ENCODE measurements at places on chromosomes 11 and 22.

DNA sequence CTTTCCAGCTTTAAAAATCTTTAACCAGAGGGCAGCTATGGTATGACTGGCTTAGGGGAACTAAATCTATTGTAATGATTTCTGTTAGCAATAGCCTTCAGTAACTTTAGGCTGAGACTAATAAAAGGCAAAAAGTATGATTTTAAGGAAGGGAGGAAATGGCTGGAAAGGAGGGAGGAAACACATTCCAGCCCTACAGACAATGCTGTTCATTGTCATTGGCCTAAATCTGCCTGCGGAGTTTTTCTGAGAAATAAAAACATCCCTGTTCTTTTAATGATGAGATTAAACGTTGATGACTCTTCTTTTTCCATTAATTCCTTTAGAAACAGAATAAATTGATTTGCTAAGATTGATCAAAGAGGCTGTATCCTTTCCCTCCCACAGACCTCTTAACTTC, 99.6 kb upstream of the GRAMD1B start:
- DNase-seq, result no peak

GRCh38 chr11:2697866-2698265, 1.9 kb downstream of the KCNQ1OT1 start:
- no peak for DNase-seq

DNA sequence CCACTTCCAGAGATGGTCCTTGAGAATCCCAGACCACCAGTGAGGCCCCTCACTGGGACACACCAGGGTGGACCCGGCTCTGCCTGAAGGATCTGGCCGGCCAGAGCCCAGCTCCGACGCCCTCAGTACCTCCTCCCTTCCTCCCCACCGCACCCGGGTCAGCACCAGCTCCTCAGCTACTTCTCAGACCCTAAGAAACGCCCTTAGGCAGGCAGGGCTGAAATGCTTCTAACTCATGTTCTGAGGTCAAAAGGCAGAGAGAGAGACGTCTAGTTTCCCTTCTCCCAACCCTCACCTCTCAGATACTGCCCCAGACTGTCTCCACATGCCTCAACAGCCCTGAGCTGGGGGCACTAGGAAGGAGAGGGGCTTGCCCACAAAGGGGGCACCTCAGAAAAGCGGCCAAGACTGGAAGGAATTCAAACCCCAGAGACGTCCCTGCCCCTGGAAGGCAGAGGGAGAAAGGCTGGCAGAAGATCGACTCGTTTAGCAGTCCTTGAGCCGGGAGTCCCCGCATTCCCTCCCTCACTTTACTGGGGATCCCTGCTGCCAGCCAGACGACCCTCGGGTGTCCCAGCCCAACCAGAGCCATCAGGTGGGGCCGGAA, 539 bp downstream of the USH1C start:
- DNase-seq, result no peak

DNA sequence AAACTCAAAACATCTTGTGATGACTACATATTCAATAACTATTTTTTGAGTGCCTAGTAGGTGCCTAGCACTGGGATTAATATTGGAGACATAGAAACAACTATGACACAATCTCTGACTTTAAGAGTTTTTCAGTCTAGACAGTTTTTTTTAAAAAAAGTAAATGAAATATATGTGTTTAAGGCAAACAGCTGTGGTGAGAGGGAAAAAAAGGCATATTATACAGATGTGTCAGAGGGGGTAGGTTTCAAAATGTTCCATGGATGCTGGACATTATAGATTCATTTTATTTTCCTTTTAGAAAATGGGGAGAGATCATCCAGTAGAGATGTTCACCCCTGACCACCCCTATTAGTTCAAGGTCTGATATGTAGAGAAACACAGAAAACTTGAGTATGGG, 90.8 kb downstream of the LUZP2 start:
- DNase-seq, result no peak

GRCh38 chr11:64831411-64831891, 13.0 kb downstream of the CDC42BPG start:
- no peak for DNase-seq

DNA sequence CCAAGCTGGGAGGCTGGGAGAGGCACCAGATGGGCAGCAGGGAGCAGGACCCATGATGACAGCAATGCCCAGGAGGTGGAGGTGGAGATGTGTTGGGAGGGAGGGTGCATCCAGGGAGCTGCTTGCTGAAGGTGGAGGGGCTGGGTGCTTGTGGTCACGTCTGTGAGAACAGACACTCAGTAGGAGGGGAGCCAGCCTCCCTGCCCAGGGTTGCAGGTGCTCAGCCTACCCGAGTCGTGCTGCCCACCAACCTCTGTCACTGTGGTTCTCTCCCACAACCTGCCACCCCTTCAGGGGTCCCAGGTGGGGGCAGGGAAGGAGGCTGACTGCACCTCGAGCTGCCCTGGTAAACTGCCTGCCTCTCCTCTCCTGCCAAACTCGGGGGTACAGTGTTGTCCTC, 5.5 kb downstream of the PRDX5 start:
- DNase-seq, result no peak

DNA sequence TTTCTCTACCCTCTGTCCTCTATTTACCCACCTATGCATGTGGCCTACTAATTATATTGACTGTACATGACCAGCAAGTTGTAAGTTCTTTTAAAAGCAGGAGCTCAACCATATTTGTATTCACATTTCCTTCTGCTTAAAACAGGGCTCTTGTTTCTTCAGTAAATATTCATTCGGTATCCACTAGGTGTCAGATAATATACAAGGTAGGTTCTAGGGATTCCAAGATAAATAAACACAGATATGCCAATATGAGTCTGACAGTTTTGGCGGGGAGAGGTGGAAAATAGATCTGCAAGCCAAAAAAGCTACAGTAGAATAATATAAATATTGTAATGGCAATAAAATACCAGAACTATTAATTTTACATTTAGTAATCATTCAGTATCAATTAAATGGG, 15.3 kb upstream of the RAB30 start:
- DNase-seq, result no peak

- no peak for DNase-seq
These were observed 3.8 kb upstream of the PKP3 start for GRCh38 chr11:390175-390574.

GRCh38 chr22:45966320-45966894, 10.6 kb downstream of the WNT7B start:
- DNase-seq, result no peak

GRCh38 chr11:72380132-72380503, 54.2 kb downstream of the CLPB start:
- no peak for DNase-seq

DNA sequence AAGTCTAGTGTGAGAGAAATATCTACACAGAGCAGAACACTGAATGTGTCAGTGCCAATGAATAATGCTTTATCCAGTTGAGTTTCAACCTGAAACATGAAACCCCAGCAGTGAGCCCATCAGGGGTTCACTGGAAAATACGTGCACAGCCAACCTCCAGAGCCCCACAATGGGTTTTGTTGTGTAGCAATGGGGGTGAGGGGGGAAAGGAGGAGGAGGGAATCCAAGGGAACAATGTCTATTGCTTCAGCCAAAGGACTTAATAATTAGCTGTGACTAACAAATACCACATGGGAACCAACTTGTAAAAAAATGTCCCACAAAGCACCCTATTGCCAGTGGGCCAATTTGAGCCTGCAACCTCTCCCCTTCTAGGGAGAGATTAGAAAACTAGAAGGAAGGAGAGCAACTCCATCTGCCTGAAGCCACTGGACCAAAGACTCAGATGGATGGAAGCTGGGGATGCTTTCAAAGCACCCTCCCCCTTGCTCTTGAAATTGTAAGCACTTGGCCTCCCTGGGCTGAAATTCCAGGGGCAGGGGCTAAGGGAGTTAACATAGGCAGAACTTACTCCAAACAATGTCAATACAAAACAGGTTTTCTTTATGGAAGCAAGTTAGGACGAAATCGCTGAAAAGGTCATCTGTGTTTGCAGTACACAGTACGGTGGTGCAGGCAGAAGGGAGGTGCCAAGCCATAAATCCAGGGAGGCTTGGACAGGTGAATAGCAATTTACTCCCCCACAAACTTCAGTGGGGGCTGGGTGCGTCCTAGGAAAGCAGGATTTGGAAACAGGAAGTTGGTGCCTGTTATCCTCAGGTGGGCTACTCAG, 99.8 kb downstream of the ARL14EP start:
- no peak for DNase-seq

DNA sequence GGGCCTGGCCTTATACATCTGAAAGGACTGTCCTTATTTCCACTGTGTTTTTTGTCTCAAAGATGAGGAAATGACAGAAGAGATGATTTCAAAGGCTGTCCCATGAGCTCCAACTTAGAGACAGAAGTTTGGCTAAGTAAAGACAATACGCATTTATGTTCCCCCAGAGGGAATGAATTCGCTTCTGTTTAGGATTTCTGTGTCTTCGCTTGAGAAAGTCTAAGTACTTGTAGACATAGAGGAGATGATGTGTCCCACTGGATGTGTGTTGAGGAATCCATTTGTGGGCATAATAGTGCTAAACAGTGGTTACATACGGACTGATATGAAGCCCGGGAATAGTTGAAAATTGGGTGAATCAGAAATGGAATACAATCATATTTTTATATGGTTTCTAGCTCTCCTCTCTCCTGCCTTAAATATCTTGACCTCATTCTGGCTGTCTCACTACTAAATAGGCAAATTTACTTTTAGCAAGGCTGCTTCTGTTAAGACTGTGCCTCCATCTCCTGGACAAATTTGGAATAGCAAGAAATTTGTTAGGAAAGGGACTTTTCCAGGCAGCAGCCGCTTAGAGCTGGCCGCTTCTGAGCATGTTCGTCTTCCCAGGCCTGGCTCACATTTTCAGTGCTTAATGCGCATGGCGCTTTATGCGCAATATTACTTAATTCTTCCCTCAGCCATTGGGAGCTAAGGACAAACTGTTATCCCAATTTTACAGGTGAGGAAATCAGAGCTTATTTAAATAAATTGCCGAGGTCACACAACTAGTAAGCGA, 1.9 kb upstream of the PEX26 start:
- DNase-seq, result peak; percentile 37

DNA sequence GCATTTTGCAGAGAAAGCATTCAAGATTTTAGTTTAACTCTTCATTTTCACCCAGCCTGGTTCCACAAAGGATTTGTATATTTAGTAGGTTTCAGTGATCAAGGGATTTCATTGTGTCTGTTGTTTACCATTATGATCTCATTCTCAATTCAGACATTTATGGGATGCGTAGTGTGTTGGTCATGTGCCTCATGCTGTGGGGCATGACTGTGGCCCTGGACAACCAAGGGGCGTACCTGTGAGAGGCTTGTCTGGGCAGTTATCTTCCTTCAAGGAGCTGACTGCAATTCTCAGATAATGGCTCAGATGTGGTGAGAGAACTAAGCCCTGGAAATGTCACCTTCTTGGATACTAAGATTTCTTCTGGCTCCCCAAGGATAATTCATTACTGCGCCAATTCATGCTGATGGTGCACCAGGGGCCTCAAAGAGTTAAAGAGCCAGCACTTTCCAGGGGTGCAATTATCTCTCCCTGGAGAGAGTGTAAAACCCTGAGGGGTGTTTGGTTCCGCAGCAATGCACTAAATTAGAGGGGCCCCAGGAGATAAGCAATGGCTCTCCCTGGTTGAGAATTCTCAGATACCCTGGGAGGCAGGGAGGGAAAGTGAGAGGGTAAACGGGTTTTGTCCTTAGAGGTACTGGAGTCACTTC, 32.2 kb downstream of the SLC6A5 start:
- no peak for DNase-seq

- no peak for DNase-seq
These were observed 230.7 kb downstream of the FAT3 start for GRCh38 chr11:92455210-92455790.

DNA sequence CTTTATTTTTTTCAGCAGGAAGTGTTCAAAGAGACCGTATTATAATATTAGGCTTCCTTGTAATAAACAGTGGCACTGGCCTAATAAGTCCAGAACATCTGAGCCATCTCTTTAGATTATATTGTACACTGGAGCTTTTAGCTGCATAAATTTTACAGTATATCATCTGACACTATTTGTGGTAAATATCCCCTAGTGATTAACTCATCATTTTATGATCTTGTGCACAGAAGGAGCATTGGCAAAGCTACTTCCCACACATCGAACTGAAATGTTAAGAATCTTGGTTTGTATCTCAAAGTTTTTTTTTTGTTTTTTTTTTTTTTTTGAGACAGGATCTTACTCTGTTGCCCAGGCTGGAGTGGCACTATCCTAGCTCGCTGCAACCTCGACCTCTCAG, 162.7 kb downstream of the HIPK3 start:
- DNase-seq, result no peak

GRCh38 chr11:46617972-46618314, 590 bp downstream of the ATG13 start:
- no peak for DNase-seq

- DNase-seq, result no peak
These were observed 170.4 kb downstream of the SWAP70 start for GRCh38 chr11:9834291-9834690.

GRCh38 chr11:72787216-72788104, 6.4 kb downstream of the STARD10 start:
- no peak for DNase-seq

DNA sequence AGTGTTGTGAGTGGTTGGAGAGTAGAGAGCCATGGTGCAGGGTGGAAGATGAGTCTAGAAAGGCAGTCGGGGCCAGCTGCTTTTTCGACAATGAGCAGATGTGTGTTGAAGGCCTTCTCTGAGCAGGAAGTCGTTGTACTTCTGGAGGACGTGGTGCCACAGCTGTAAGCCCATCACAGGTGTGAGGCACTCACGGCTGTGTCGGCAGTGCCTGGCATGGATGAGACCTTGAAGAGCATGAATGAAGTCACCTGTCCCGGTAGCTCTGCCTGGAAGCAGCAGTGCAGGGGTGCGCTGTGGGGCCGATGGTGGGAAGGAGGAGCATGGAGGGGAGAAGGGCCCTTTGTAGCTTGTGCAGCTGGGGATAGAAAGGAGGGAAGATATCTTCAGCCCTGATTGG, 165.2 kb downstream of the PKNOX2 start:
- DNase-seq, result no peak

GRCh38 chr22:29707010-29707409, 12.8 kb upstream of the CABP7 start:
- DNase-seq, result no peak

DNA sequence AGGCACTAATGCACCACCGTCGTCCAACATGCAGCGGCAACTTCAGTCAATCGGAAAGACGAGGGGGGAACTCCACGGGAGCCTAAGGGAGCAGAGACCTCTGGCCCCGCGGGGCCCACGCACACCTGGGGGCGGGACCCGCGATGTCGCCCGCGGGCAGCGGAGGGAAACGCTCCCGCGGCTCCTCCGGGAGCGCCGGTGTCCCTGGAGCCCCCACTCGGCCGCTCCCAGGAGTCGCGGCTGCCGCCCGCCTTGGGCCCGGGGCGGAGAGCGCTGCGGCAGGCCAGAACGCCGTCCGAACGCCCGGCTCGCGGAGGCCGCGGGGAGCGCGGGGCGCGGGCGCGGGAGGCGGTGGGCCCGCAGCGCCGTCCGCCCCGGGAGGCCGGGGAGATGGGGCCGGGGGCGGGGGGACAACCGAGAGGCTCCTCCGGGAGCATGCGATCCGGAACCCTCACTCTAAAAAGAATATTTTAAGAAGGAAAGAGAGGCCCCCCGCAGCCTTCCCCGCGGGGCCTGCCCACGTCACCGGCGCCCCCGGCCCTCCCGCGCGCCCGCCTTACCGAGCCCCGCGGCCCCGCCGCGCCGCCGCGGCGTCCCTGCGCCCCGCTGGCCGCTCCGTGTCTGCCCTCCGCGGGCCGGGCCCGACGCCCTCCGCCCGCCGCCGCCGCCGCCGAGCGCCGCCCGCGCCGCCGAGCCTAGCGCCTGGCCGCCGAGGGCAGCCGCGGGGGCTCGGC, 86.6 kb upstream of the ARHGAP32 start:
- peak; percentile 40 for DNase-seq

- no peak for DNase-seq
These were observed 161.6 kb downstream of the PKNOX2 start for GRCh38 chr11:125326126-125326525.

GRCh38 chr11:83257761-83258168, 28.4 kb downstream of the CCDC90B start:
- no peak for DNase-seq

- DNase-seq, result no peak
These were observed 87.6 kb upstream of the OR9Q1 start for GRCh38 chr11:57936050-57936418.

Measured in activated naive CD4-positive, alpha-beta T cell treated with anti-CD3 and anti-CD28 coated beads for 36 hours (primary cell).